ENCODE measurements at places on chromosomes 16 and 17. TPM values are rescaled to one million over a fixed set of nuclear protein-coding genes. Genes with fewer than 3 reads are reported as not detected.

SLC47A1 gene
- 20.4 TPM for polyA plus RNA-seq

KLHL10 gene
- 0.12 TPM for polyA plus RNA-seq

MMP15 gene
- 10.3 TPM for polyA plus RNA-seq

BAHCC1 gene
- polyA plus RNA-seq: 5.9 TPM

TMEM132E gene
- not detected for polyA plus RNA-seq

EVI2A gene
- not detected for polyA plus RNA-seq

TBC1D26 gene
- polyA plus RNA-seq: 0.18 TPM

IGF2BP1 gene
- 38.0 TPM for polyA plus RNA-seq

PRR35 gene
- 0.10 TPM for polyA plus RNA-seq

TBX4 gene
- 0.25 TPM for polyA plus RNA-seq

TRIM25 gene
- polyA plus RNA-seq: 40.7 TPM

UTS2R gene
- polyA plus RNA-seq: not detected

ARL5C gene
- not detected for polyA plus RNA-seq

ZNF469 gene
- polyA plus RNA-seq: 4.5 TPM

Measured in A549 (cell line).